ENCODE measurements at places on chromosomes 2 and 18. TPM values are rescaled to one million over a fixed set of nuclear protein-coding genes. Genes with fewer than 3 reads are reported as not detected.

The NTSR2 gene
- total RNA-seq = not detected

The APLF gene
- total RNA-seq = 4.9 TPM

- H3K4me3 ChIP-seq = no peak overlapping the region
- DNase-seq = no peak
Observed at GRCh38 chr2:234256516-234256915, 206.0 kb downstream of the SPP2 start.

DNA sequence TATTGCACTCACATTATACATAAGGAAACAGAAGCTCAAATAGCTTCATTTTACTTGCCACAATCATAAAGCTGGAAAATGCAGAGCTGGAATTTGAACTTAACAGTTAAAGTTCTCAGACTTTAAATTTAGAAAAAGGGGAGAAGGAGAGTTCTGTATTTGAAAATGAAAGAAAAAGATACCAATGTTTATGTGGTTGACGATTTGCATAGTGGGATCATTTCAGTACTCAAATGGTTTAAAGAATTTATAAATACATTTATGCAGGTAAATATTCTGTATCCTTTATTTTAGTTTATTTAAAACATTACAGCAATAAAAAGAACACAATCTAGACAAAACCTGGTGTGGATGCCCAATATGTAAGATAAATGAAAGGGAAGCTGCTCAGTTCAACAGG, 25.5 kb upstream of the STAT4 start:
- no peak overlapping the region for H3K27ac ChIP-seq
- peaks cover 9% of the 10 kb centered on the region for H3K4me1 ChIP-seq
- no peaks in the 10 kb centered on the region for H3K36me3 ChIP-seq
- H3K27me3 ChIP-seq = no peaks in the 10 kb centered on the region
- no peak for DNase-seq
- no peak overlapping the region for H3K4me3 ChIP-seq

DNA sequence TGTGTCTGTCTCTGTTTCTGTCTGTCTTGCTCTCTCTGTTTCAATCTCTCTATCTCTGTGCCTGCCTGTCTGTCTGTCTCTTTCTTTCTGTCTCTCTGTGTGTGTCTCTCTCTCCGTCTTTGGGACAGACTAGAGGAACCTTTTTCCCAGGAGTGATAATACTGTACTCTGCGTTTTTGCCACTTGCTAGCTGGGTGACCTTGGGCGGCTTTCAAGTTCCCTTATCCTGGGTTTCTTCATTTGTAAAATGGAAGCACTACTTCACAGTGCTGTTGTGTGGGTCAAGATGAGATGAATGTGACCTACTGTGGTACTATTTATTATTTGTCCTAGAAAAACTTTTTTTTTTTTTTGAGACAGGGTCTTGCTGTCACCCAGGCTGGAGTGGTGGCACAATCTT, 42.4 kb downstream of the HPCAL1 start:
- H3K27ac ChIP-seq = no peak overlapping the region
- H3K36me3 ChIP-seq = no peaks in the 10 kb centered on the region
- peaks cover 26% of the 10 kb centered on the region for H3K4me1 ChIP-seq
- H3K27me3 ChIP-seq = no peaks in the 10 kb centered on the region

DNA sequence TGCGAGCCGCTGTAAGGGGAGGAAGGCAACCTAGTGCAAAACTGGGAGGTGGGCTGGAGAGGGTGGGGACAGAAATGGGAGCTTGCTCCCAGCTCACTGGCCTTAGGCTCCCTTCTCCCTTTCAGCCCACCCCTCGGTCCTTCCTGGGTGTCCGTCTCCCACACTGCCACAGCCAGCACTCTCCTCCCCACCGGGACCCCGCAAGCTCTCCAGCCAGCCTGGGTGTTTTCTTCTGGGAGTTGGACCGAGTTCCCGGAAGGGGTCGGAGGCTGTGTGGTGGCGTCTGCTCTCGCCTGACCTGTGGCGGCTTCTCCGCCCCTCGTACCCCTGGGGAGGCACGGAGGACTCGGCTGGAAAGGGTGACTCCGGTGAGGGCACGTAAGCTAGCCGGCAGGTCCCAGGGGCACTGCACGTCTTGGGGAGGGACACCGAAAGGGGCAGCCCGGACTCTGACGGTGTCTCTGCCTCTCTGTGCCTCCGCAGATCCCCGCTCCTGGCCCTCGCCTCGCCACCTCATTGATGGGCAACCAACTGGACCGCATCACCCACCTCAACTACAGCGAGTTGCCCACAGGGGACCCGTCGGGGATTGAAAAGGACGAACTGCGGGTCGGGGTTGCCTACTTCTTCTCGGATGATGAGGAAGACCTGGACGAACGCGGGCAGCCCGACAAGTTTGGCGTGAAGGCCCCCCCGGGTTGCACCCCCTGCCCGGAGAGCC, 1.1 kb downstream of the LRATD1 start:
- H3K27me3 ChIP-seq = no peaks in the 10 kb centered on the region
- peak overlapping the region; percentile 81 for H3K4me3 ChIP-seq
- H3K36me3 ChIP-seq = no peaks in the 10 kb centered on the region
- H3K4me1 ChIP-seq = peaks cover 27% of the 10 kb centered on the region

All from thoracic aorta (tissue), 2 donors.